Fibroblast of the aortic adventitia (primary cell): ENCODE measurements at places on chromosomes 1 and 21.

- peak; percentile 43 for DNase-seq
These were observed 58.5 kb upstream of the LAX1 start for GRCh38 chr1:203706444-203706843.

- DNase-seq = no peak
These were observed 2.5 kb upstream of the OLIG1 start for GRCh38 chr21:33067457-33067856.

DNA sequence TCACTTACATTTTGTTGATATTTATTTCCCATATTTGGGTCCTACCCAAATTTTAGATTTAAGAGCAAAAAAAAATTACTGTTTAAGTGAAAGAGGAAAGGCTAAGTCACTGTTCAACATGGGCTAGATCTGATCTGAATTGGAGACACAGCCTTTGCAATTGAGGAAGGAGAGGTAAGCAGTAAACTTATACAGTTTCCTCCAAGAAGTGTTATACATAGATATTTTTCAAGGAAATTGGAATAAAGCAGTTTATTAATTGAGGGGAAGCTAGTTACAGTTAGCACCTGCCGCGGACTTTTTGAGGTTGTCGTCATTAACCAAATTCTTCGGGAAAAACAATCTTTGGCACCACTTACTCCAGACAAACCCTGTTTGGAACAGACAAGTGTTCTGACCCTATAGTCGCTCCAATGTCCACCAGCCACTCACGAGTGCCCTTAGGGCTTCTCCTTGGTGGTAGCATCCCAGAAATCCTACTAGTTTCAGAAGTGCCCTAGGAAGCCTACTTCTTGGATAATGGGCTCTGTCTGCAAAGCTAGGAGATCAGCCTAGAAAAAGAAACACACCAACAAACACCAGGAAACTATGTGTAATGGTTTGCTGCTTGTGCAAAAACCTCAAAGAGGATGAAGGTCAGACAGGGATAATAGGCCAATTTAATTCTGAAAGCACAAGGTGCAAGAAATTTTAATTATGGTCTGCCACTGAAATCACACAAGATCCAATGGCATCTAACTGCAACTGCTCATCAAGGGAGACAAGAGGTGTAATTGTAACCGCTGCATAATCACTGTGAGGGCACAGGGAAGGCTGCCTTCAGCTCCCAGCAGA, 2.5 kb downstream of the WLS start:
- peak; percentile 23 for DNase-seq

DNA sequence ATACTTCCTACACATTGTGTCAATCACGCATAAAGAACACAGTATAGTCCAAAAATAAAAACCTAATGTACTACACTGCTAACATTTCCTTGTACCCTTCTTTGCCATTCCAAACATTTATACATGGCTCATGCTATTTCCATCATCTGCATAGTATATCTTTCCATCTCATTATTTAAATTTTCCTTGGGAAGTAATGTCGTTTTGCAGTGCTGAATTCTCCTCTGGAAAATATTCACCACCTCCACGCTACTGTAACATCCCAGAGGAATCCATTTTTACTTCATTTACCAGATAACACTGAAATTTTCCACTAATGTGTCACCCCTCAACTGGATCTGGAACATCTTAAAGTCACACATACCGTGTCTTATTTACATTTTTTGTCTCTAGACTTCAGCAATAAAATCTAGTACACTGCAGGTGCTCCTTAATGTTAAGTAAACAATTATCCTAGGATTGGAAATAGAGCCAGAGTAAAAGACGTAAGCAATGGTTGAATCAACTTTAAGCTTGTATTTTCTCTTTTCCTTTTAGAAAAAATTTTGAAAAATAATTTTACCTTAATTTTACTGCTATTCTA, 881.0 kb downstream of the AMY1C start:
- no peak for DNase-seq

- no peak for DNase-seq
These were observed 328.1 kb upstream of the LYPLAL1 start for GRCh38 chr1:218845589-218845988.

GRCh38 chr1:53575955-53576320, 116.7 kb downstream of the DMRTB1 start:
- DNase-seq = no peak

GRCh38 chr1:161226320-161226711, 456 bp downstream of the TOMM40L start:
- no peak for DNase-seq

GRCh38 chr1:226216056-226216455, 7.4 kb upstream of the MIXL1 start:
- DNase-seq = no peak

- no peak for DNase-seq
These were observed 6.4 kb downstream of the CLDN19 start for GRCh38 chr1:42733415-42734200.

- DNase-seq = no peak
These were observed 5.9 kb upstream of the PTPRF start for GRCh38 chr1:43524804-43525203.

DNA sequence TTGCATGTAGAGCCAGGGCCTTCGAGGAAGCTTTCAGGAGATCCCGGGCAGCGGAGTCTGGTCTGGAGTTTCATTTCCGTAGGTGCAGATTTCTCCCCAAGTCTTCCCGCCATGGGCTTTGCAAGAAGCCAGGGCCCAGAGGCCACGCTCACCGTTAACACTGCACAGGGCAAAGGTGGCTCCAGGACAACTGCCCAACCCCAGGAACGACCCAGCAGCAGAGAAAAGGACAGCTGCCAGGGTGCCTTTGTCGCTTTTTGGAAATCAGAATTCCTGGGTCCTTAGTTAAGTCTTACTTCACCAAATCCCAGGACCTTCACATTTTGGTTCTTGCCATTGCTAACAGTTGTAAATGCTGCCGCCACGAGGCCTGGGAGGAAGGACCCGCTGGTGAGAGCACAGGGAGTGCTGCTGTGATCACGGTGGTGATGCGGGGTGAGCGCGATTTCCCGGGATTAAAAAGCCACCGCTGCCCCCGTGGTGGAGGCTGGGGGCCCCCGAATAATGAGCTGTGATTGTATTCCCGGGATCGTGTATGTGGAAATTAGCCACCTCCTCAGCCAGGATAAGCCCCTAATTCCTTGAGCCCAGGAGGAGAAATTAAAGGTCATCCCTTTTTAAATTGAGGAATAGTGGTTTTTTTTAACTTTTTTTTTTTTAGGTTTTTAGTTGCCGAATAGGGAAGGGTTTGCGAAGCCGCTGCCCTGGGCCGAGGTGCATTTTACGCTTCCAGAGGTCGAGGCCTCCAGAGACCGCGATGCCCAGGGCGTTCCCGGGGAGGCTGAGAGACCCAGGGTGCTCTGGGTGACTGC, 8.2 kb downstream of the SIM2 start:
- peak; percentile 43 for DNase-seq

GRCh38 chr1:172821609-172822274, 162.8 kb downstream of the FASLG start:
- DNase-seq = peak; percentile 74

DNA sequence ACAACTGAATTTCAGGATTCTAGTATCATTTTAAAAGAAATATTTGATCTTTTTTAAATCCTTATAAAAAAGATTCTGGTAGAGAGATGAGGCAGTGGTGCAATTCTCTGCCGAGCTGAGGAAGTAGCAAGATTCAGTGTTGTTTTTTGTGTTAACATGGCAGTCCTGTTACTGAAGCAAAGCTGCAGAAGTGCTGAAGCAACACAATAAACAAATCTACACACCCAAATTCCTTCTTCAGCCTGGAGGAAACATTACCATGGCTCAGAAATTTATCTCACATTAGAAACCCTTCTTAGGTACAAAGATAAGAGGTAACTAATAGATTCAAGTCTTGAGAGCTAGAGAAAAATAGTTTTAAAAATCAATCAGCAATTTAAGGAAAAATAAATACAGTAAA, 216.0 kb downstream of the DENND1B start:
- no peak for DNase-seq

GRCh38 chr1:157542676-157543075, 9.6 kb downstream of the FCRL5 start:
- no peak for DNase-seq

GRCh38 chr1:89633800-89634625, 1.1 kb downstream of the LRRC8C start:
- peak; percentile 57 for DNase-seq

DNA sequence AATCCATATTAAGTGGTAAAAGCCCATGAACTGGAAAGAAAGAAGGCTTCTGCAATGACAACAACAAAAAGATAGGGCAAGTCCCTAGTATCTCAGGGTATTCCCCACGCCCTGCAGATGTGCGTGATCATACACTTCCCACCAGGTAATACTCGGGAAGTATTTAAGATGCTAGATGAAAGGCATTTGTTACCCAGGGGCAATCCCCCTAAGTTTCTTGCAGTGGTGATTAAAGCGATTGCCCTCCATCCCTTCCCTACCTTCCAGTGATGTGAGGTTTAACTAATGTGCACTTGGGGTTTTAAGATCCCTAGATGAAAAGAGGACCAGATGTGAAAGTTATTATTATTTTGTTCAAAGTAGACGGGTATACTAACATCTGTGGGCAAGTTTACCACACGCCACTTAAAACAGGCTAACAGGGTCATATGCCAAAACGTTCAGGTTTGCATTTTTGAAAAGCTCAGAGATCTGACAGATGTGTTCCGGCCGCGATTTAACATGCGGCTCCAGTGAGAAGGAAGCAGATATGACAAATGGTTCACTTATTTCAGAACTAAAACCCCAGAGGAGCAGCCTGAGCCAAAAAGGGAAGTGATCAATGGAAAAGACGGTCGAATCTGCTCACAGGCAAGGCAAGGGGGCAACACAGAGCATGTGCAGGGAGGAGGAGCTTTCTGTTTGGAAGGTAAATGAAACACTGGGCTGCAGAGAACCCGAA, 17.4 kb downstream of the TIAM1 start:
- DNase-seq = peak; percentile 51

DNA sequence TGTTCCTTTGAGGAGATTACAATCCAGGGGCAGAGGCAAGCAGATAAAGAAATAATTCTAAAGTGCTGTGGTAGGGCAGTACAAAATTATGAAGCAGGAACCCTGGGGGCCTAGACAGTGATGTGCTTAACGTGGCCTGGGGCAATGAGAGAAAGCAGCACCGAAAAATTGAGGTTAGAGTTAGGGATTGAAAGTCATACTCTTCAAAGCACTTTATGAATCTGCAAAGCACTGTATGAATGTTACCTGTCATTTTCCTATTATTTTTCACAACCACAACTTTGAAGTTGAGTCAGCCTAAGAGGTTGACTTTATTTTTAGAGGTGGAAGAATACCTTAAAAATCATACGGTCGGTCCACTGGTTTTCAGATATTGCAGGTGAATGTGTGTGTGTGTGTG, 183.4 kb upstream of the NFIA start:
- no peak for DNase-seq

DNA sequence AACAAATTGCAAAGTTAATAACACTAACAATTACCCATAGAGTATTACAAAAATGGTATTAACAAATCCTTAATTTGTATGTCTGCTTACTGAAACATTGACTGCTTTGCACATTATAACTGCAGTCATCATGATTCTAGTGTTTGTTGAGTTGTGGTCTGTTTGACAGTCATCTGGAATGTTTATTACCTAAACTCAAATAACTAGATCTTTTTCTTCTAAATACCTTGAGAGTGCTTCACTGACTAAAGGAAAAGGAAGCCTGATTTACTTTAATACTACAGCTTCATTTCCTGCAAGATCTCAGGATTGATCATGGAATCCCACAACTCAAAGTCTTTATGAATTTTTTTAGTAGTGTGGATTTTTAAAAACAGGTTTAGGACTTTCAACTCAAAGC, 70.0 kb downstream of the HMCN1 start:
- DNase-seq = no peak

DNA sequence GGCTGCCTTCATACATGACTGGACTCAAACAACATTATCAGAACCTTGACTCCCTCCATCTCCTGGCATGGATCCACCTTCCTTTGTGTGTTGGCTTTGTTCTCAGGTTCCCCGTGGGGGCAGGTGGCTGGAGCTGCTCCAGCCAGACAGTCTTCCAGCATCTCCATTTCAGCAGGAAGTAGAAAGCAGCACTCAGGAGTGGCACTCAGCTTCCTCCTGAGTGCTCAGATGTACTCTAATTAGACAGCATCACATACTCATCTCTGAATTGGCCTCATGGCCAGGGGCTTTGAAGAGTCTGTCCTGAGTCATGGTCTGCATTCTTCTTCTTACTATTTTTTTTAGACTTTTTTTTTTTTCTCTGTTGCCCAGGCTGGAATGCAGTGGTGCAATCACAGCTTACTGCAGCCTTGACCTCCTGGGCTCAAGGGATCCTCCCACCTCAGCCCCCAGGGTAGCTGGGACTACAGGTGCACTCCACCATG, 27.9 kb downstream of the OVAAL start:
- peak; percentile 73 for DNase-seq

DNA sequence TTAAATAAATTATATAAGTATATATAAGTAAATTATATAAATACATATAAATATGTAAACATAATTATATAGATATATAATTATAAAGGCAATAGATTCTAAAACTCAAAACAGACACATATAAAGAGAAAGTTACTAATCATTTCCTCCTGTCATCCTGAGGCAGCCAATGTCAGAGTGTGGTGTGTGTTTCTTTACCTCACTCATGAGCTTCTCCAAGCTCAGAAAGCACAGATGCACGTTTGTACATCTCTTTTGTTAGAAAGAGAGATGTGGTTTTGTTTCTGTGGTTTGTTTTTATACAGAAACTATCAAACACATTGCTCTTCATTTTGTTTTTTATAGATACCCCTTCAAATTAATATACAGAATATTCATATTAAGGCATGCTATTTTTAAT, 594.8 kb downstream of the USP25 start:
- DNase-seq = no peak

DNA sequence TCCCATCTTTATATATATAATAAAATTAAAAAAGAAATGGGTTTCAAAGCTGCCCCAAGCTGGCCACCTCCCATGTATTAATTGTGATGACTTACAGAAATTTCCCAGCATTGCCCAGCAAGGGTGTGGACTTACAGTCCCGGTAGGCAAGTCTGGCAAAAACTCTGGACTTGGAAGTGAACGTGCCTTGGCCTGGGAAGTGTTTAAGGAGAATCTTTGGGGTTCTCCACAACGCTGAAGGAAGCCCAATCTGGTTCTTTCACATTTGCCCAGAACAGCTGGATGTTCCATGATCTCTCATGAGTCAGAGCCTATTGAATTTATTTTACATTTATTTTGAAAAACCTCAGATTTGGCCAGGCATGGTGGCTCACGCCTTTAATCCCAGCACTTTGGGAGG, 98.4 kb upstream of the SLC45A1 start:
- peak; percentile 55 for DNase-seq

GRCh38 chr1:182889997-182890396, 50.9 kb downstream of the DHX9 start:
- DNase-seq = no peak

- DNase-seq = peak; percentile 72
These were observed 58.9 kb upstream of the LAPTM5 start for GRCh38 chr1:30816211-30817076.
